ENCODE measurements at places on chromosomes 5 and 9.

DNA sequence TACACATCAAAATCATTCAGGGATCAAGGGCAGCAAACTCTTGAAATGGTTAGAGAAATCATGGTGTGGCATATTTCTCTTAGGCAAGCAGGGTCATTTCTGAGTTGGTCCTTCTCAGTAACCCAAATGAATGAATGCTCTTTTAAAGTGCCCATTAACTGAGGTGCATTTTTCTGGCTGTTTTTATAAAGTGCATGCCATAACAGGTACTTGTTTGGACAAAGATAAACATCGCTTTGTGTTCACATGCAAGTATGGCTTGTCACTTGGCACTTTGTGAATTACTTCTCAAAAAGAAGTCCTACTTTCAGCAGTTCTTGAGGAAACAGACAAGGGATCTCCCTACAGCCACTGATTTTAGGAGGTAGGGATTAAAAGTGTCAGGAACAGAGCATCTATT is 64.8 kb upstream of the IFNE start:
- no peak for DNase-seq

DNA sequence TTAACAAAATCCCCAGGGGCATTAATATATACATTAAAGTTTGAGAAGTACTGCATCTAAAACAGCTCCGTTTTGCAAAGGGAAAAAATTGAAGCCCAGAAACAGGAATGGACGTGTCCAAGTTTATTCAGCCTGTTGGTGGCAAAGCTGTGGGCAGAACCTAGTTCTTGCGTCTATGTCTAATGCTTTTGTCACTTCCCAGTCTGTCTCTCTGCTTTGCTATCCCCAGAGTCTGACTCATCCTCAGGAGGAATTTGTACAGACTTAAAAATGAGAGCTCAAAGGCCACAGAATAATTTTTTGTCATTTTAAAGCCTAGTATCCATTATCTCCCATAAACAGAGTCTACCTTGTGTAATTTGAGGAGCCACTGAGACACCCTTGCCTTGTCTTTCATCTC is 330.9 kb upstream of the GRIA1 start:
- no peak for DNase-seq

DNA sequence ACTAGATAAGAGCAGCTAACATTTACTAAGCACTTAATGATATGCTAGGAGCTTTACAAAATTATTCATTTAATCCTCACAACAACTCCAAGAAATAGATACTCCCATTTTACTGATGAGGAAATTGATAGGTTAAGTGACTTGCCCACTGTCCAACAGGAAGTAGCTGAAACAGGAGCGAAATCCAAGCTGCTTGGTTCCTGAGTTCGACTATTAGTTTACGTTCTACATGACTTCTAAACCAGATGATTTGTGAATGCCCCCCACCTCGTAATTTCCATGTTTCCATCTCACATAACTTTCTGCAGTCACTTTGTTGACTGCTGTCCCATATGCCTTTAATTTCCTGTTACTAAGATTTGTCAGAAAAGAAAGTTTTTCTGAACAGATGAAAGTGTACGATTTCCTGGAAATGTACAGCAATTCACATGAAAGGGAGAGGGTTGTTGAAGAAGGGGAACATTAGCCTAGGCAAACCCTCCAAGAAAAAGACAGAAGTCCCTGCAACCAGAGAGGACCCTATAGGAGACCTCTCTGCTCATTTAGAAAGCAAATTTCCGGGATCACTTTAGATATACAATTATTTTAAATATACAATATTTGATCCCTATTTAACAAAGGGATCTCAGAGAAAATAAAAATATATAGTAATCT is 279.1 kb upstream of the EFNA5 start:
- no peak for DNase-seq

- no peak for DNase-seq
Measured at GRCh38 chr9:120338340-120338739, 241.6 kb downstream of the CDK5RAP2 start.

DNA sequence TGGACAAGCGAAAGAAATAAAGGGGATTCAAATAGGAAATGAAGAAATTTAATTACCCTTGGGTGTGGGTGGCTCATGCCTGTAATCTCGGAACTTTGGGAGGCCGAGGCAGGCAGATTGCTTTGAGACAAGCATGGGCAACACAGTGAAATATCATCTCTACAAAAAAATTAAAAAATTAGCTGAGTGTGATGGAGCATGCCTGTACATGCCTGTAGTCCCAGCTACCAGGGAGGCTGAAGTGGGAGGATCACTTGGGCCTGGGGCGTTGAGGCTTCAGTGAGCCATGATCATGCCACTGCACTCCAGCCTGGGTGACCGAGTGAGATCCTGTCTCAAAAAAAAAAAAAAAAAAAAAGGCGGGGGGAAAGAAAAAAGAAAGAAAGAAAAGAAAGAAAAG is 4.0 kb upstream of the RCL1 start:
- no peak for DNase-seq

DNA sequence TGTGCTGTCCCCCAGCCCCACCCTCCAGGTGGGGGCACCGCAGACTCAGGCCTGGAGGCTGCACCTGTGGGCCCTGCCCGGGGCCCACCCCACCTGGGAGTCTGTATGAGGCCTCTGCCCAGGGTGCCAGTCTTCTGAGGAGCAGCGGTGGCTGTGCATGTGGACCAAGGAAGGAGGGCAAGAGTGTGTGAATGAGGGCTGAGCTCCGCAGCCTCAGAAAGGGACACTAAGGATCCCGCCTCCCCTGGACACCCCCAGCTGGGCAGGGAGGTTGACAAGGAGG is 19.1 kb downstream of the FGD3 start:
- DNase-seq = no peak

- no peak for DNase-seq
Measured at GRCh38 chr5:103703617-103704016, 141.0 kb upstream of the NUDT12 start.

DNA sequence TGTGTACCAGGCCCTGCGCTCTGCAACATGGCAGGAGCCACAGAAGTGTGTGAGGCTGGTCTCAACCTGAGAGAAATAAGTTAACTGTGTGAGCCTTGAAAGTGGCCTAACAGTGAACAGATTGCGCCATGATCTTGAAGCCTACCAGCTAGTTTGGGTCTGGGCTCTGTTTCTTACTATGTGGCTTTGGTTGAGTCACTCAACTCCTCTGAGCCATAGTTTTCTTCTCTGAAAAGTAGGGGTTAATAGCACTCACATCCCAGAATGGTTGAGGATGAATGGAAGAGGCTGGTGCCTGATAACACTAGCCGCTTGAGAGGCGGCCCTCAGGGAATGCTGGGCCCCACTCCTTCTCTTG is 121.5 kb downstream of the RGS3 start:
- DNase-seq = no peak

GRCh38 chr5:103186152-103186551 is 66.1 kb downstream of the PPIP5K2 start:
- DNase-seq = no peak

- no peak for DNase-seq
Measured at GRCh38 chr5:180304431-180305375, 12.8 kb upstream of the MAPK9 start.

GRCh38 chr9:106620866-106621265 is 242.1 kb upstream of the ZNF462 start:
- DNase-seq = no peak

DNA sequence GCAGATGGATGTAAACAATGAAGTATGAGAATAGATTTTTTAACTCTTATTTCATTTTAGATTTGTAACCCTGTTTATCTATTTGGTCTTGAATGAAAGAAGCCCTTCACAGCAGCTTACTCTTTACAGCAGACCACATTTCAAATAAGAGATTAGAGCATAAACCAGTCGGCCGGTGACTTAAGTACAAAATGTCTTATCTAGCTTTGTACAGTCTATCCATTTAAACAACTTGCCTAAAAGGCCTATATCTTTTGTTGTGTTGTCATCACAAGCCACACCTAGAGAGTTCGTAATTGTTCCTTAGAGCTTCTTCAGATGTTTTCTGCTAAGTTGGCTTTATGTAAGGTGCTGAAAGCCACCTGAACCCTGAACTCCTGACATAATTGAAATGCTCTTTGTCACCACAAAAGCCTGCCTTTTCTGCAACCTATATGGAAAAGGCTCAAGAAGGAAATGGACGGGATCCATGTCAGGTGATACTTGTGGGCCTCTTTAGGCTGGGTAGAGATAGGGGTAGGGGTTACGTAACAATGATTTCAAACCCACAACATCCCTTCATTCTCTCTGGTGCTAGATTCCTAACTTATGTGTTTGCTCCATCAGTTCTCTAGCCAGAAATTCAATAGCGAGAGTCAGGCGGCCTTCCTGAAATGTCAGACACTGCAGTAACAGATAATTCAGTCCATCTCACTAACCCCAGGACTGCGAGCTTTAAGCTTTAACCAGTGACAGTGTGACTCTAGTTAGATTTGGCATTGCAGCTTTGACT is 162.5 kb downstream of the CD180 start:
- no peak for DNase-seq

- no peak for DNase-seq
Measured at GRCh38 chr5:136208916-136209315, 16.0 kb upstream of the SMIM32 start.

DNA sequence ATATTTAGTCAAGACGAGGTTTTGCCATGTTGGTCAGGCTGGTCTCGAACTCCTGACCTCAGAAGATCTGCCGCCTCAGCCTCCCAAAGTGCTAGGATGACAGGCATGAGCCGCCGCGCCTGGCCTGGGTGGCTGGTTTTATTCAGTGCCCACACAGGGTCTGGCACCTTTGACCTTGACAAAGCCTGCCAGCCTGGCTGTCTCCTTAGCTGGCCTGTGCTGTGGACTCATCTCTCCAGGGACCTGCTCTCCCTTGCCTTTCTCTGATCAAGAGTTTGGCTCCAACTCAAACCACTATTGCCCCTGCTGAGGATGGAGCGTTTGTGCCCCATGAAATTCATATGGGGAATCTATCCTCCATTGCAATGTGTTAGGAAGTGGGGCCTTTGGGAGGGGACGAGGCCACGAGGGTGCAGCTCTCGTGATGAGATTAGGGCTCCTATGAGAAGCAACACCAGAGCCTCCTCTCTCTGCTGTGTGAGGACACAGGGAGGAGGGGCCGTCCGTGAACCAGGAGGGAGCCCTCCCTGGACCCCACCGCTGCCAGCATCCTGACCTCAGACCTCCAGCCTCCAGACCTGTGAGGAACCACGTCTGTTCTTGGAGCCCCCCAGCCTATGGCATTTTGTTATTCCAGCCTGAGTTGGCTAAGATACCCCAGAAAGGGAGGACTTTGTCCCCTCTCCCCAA is 45.0 kb downstream of the MRPL36 start:
- DNase-seq = no peak

DNA sequence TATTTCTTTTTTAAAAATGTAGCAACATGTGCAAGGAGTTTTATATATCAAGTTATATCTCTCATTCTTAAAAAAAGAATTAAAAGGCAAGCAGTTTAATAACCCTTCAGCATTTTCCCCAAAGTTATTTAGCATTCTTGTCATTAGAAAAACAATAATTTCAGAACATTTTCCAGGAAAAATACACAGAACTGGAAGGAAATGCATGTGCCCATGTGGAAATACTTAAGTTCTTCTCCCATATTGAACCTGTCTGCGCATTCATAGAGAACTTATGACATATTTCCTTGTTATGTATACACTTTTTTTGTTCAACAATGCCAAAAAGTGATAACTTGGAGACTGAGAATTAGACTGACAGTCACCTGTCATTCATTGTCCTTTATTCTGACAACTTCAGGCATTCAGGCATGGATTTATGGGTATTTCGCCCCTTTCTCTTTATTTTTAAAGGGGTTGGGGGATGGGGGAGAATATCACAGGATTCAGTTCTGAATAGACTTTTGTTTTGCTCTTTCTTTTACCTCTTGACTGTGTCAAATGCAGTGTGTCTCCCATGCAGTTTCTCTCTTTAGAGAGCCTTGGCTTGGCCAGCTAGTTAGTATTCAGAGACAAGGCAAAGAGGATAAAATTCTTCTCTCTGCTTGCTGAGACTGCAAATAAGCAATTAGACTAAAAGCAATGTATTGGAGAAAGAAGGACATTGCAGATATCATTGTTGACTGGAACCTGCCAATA is 701.0 kb downstream of the NR2F1-AS1 start:
- no peak for DNase-seq

- no peak for DNase-seq
Measured at GRCh38 chr9:89435071-89435823, 62.7 kb downstream of the SEMA4D start.

DNA sequence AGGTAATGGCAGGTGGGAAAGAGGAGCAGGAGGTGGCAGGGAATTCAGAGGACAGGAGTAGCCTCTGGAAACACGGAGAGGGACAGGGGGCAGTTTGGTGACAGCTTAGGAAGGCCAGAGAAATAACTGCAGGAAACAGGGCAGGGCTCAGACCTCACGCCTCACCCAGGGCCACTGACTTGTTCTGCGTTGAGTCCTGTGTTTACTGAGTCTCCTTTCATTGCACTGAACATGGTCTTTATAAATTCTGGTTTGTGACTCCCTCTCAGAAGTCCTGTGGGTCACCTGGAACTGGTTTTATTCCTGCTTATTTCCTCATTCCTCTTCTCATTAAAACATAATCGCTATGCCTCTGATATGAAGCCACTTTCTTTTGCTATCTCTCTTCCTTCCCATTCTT is 55.2 kb upstream of the ZNF622 start:
- no peak for DNase-seq

DNA sequence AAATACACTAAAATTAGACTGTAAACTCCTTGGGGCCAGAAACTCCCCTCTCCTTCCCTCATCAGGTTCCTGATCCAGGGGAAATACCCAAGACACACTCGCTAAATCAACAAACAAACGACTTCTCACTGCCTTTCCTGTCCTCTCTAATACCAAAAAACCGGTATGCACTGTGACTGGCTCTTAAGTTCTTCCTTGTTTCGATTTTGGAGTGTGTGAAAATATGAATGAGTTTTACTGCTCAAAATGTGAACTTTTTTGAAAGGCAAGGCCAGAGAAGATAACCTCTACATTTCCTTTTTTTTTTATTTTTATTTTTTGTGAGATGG is 81.1 kb upstream of the EPB41L4B start:
- DNase-seq = no peak

DNA sequence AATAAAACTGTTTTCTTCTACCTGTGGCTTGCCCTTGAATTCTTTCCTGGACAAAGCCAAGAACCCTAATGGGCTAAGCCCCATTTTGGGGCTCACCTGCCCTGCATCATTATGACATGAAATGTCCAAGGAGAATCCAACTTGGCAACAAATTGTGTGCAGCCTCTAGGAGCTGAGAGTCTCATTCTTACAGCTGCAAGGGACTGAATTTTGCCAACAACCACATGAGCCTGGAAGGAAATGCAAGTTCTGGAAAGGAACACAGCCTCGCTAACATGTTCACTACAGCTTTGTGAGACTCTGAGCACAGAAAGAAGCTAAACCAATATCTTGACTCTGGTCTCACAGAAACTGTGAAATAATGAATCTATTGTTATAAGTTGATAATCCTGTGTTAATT is 94.8 kb upstream of the CDH12 start:
- DNase-seq = no peak

DNA sequence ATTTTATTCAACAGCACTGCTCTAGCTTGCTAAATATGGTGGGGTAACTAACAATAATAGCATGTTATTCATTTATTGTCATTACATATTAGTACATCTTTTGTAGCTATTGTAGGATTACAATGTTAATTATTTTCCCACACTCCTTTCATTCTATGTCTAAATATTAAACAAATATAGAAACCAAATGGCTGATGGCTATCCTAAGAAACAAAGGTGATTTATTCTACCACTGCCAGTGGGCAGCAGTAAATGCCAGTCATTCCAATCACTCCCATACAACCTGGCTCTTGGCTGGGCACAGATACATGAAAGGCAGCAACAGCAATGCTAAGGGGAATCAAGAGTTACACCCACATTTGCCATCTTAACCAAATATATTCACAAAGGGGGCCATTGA is 84.1 kb downstream of the FRMD3 start:
- no peak for DNase-seq

All from stimulated activated CD8-positive, alpha-beta memory T cell treated with anti-CD3 and anti-CD28 coated beads, Interleukin-12 subunit alpha, Interleukin-12 subunit beta, amount 100 ng/mL, for 1 hour (primary cell).